ENCODE measurements at places on chromosomes 3 and 15.

GRCh38 chr15:100172356-100173024 is 169.3 kb downstream of the ADAMTS17 start:
- no peak for DNase-seq

GRCh38 chr15:52960283-52960682 is 170.1 kb upstream of the ONECUT1 start:
- DNase-seq, result no peak

DNA sequence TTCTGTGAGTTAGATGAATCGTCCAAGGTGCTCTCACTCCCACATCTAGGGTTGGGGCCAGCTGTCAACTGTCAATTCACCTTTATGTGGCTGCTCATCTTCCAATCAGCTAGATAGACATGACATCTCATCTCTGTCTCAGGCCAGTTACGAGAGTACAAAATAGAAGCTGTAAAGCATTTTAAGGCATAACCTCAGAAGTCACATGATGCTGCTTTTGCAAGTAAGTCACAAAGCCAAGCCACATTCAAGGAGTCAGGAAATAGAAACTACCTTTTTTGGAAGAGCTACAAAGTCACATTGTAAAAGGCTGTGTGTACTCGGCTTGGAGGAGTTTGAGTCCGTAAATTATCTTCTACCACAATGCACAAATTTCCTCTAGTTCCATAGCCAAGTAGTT is 5.1 kb upstream of the CCR1 start:
- DNase-seq, result no peak

GRCh38 chr3:86245360-86245759 is 745.6 kb downstream of the VGLL3 start:
- DNase-seq, result no peak

DNA sequence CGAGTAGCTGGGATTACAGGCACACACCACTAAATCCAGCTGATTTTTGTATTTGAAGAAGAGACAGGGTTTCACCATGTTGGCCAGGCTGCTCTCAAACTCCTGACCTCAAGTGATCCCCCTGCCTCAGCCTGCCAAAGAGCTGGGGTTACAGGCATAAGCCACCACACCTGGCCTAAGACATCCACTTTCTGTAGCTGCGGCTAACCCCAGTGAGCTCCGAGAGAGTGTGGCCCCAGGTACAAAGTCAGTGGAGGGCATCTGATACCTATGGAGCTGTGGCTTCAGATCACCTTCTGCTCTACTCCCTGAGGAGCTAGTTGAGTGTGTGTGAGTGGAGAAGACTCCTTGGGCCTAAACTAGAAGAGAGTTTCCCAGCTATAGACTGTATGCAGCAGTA is 189.3 kb upstream of the TSC22D2 start:
- DNase-seq, result no peak

DNA sequence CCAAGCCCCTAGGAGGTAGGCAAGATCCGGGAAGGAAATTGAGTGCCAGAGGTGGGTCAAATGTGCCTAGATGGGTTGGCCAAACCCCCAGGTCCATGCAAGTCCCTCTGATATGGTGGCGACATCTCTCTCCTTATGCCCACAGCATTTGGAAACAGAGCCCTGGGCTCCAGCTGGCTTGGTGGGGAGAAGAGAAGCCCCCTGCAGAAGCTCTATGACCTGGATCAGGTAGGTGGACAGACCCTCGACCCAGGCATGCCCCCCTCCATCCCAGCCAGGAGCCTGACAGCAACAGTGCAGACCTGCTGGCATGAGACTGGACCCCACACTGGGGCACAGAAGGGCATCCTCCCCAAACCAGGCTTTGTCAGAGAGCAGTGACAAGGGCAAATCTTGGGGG is 12.2 kb downstream of the CHST13 start:
- DNase-seq, result no peak

DNA sequence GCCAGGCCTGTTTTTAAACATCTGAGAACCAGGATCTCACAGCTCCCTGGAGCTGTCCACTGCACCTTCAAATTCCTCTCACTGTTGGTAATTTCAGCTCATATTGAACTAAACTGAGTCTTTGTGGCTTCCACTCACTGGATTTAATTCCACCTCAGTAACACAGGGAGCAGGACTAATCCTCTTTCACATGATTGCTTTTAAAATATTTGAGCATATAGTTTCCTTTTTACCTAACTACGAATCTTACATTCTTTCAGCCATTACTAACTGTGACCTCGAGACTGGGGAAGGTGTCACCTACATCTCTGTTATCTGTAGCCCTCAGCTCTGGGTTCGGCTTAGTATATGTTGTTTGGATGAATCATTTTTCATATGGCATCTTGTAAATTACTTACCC is 194.3 kb upstream of the C2CD4B start:
- DNase-seq, result no peak

DNA sequence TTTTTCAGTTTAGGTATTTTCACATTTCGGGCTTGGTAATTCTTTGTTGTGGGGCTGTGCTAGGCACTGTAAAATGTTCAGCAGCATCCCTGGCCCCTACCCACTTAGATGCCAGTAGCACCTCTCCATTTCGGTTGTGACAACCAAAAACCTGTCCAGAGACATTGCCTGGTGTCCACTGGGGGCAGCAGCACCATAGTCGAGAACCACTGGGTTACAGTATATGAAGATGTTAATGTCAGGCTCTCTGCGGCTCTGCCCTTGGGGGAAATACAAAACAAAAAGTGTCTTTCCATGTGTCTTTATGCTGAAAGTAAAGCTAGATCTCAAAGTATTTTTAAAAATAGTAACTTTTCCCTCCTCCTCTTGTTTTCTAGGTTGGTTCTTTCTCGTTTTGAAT is 177.2 kb downstream of the ITPR1 start:
- no peak for DNase-seq

GRCh38 chr3:90091549-90091948 is 984.1 kb downstream of the EPHA3 start:
- peak; percentile 2 for DNase-seq

GRCh38 chr3:196643201-196643749 is 3.8 kb downstream of the NRROS start:
- DNase-seq, result no peak

- DNase-seq, result no peak
These were observed 521.5 kb downstream of the PYDC2 start for GRCh38 chr3:191982481-191982880.

- DNase-seq, result no peak
These were observed 90.5 kb downstream of the LPP start for GRCh38 chr3:188244395-188244861.

GRCh38 chr3:114496874-114497273 is 203.0 kb downstream of the TIGIT start:
- no peak for DNase-seq
